ENCODE measurements at places on chromosomes 1 and 21.

DNA sequence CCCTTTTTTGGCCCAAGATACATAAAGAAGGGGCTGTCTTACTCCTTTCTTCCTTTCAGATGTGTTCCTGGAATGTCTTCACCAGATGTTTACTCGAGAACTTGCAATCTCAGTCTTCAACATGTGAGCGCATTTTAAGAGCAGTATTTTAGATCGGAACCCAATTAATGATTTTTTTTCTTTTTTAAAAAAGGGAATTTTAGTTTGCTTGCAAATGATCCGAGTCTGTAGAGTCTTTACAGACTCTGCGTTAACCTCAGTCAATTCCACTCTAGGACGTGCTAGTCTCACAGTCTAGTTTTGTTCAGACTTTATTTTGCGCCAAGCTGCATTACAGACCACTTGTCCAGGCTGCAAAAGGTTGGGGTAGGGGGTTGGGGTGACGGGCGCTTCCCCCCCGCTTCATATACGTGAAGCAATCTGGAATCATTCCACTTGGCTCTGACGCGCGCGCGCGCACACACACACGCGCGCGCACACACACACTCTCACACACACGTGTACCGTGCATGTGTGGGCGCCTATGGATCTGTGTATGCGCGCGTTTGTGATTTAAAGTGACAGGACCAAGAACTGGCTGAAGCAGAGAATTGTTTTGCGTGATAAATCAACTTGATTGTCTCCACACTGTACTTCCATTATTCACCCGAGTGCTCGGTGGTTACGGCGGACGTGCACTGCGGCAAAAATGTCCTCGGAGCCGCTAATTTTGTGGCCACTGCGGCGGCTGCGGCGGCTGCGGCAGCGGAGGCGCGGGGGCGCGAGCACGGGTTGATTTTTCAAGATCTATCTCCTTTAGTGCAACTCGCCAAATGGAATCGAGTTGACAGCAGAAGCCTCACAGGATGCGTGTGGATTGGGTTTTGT is 25.6 kb upstream of the NFIA start:
- DNase-seq, result peak; percentile 54

DNA sequence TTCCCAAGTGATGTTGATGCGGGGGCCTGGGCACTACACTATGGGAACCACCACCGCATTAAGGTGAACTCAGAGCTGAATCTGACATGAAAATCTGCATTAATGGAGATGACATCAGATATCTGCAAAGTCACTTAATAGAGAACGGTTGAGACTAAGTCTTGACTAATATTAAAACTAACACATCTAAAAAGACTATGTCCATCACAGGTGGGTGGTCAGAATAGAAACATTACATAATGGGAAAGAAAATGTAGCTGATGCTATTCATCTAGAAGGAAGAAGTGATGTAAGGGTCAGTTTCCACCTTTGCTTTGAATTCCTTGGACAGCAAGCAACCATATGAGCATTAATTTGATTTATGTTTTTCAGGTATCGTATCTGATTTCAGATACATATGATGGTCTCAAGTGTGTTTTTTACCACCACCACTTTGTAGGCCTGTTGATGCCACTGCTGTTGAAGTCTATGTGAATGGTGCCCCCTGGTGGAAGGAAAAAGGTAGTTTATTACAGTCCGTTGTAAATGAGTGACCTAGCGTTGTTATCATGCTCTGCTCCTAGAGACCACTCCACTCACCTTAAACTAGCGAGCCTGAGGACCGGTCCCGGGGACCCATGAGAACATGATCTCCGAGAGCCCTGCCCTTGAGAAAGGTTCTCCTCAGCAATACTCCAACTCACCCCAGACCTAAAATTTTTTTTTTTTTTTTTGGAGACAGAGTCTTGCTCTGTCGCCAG is 73.5 kb downstream of the BACH1 start:
- peak; percentile 34 for DNase-seq

DNA sequence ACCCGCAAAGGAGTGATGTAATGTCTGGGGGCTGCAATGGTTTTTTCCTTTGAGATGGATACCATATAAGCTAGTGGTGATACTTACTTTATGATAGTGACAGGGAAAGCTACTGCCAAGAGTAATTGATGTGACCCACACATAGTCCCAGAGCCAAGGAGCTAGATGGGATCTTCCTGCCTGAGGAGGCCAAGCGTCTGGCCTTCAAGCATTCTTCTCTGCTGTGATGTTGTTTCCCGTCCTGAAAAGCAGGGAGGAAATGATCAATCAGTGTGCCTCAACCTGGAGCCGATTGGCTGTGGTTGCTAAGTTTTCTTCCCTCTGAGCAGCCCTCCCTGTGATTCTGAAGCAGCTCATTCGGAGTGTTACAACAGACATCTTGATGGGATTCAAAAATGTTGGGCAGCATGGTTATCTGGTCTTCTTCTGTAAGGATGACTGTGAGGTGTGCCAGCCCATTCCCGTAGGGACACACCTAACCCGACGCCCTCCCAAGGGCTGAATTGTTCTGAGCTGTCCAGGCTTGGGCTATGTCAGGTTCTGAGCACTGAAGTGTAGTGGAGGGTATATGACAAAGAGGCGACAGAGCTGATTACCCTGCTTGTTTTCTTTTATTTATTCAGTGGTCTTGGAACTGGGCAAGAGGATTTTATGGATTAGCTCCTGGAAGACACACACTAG is 56.7 kb downstream of the UCK2 start:
- DNase-seq, result no peak

DNA sequence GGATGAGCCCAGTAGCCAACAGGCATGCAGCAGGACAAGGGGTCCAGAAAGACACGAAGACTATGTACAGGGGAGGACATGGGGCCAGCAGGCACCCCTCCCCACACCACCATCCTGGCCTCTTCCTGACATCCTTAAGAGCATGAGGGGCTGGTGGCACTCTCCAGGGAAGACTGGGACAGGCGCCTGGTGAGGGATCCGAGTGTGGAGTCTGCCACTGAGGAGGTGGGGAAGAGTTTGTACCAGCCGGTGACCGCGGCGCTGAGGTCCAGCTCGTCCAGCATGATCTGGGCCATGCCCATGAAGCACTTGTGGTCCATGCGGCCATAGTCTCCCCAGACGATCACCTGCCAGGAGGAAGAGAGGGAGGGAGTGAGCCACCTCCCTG is 39.1 kb downstream of the RIMS3 start:
- no peak for DNase-seq

- peak; percentile 62 for DNase-seq
Observed at GRCh38 chr1:212012034-212012740, 23.2 kb downstream of the INTS7 start.

DNA sequence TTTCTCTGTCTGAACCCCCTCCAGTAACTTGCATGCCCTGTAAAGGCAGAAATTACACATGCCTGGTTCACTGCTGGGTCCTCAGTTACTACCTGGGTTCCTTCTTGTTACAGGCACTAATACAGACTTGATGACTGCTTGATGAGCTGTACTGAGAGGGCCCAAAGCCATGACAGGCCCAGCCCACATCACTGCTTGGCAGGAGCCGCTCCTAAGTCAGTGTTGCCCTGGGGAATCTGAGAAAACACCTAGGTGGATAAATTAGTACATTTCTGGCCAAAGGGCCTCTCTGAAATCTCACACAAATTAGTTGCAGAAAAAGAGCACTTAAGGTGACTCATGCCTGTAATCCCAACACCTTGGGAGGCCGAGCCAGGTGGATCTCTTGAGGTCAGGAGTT is 37.8 kb upstream of the IRF2BP2 start:
- DNase-seq, result no peak

DNA sequence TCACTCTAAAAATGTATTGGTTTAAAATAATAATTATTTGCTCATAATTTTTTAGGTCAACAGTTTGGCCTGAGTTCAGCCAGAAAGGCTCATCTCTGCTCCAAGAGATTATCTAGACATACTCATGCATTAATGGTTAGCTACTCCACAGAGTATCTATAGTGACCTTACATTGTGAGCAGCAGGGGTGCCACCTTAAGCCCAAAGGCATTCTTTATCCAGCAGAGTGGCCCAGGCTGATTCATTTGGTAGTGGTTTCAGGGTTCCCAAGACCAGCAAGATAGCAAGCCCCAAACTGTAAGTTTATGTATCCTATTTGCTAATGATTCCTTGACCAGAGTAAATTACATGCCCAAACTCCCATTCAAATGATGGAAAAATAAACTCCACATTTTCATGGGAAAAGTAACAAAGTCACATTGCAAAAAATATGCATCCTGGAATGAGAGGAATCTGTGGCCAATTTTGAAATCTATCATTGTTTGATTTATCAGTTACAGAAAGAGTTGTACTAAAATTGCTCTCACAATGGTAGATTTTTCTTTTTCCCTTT is 182.6 kb upstream of the KCNK2 start:
- no peak for DNase-seq

Measured in activated CD8-positive, alpha-beta memory T cell treated with anti-CD3 and anti-CD28 coated beads, Interleukin-2, amount 50 U/mL, for 4 hours (primary cell).